ENCODE measurements at places on chromosomes 11 and 22.

DNA sequence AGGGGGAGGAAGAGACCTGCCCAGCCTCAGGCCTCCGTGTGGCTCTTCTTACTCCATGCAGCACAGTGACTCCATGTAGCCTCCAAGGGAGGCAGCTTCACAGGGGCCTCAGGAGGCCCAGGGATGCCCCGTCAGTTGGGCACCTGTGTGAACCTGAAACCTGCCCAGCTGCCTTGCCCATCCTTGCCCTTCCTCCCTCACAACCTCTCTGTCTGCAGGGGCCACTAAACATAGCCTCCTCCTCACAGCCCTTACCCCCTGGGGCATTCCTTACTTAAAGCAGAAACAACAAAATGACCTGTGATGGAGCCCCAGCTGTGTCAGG, 7.1 kb downstream of the LRRC32 start:
- no peak for DNase-seq

DNA sequence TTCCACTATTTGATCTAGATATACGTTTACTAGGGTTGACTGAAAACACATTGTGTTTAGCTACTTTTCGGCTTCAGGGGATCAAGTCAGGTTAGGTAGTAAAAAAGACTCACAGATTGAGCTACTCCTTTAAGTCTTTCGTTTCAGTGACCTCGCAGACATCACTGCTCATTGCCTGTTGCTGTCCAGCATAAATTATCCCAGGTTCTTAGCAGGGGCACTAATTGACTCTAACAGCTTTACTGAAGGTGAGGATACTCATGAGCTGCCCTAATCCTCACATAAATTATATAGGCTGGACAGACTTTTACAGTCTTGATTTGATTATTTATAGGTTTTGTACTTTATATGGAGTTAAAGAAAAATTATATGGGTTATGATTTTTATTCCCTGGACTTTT, 3.7 kb downstream of the CARD18 start:
- no peak for DNase-seq

GRCh38 chr11:70928854-70929598, 323.4 kb downstream of the SHANK2 start:
- DNase-seq: no peak

GRCh38 chr11:133118563-133119268, 413.6 kb downstream of the OPCML start:
- DNase-seq: no peak

GRCh38 chr11:17504330-17505107, 27.9 kb upstream of the ABCC8 start:
- DNase-seq: peak; percentile 36

DNA sequence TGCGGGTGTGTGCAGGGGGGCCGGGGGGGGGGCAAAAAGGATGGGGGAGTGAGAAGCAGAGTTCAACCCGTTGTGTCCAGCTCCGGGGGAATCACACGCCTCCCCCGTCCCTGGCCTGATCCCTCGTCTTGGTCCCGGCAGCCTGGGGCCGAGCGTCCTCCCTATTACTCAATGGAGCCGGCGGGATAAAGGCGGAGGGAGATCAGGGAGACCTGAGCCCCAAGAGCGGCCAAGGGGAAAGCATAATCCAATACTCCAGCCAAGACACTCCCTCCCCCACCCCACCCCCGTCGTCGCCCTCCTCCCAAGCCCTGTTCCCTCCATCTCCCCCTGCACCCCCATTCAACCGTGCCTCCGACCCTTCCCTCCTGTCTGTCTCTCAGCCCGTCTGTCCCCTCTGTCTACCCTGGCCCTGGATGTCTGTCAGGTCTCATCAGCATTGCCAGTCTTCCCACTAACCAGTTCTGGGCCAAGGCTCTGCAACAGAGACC, 2.6 kb downstream of the PHOX2A start:
- DNase-seq: no peak

GRCh38 chr22:50269970-50270665, at the start of gene MAPK11:
Gene MAPK11, minus strand, starts transcription at chr22:50270380. Its CDS starts 88 bp downstream, at chr22:50270292.
- peak; percentile 31 for DNase-seq

DNA sequence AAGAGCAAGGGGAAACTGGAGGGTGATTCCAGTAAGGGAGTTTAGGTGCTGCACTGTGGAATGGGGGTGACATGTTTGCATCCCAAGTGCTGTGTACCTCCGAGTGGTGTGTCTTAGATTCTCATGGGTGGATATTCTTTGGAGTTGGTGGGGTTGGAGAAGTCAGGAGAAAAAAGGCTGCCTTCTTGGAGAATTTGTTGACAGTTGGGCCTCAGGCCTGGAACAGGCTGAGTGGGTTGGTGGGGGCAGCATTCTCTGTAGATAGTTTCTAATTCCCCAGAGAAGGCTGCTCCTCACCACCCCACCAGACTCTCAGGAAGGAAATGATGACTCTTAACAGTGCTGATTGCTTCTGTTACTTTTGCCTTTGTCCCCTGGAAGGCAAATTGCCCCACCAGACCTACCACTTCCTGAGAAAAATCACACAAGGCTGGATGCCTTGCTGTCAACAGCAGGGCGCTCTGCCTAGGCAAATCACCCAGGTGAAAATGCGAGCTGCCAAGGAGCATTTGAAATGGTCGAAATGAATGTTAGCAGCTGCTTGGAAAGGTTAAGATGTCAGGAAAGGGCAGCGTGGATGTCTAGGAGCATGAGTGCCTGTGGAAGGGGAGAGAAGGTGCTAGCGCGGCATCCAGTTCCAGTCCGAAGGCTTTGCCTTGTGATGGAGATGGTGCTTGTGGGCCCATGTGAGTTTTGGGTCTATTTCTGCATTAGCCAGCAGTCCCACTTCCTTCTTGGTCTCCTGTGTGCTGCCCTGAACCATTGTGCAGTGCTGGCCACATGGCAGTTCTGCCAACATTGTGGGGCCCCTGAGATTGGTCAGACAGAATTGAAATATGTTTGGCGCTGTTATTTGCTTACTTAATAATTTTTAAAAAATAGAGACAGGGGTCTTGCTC, 29.7 kb upstream of the SORL1-AS1 start:
- no peak for DNase-seq

DNA sequence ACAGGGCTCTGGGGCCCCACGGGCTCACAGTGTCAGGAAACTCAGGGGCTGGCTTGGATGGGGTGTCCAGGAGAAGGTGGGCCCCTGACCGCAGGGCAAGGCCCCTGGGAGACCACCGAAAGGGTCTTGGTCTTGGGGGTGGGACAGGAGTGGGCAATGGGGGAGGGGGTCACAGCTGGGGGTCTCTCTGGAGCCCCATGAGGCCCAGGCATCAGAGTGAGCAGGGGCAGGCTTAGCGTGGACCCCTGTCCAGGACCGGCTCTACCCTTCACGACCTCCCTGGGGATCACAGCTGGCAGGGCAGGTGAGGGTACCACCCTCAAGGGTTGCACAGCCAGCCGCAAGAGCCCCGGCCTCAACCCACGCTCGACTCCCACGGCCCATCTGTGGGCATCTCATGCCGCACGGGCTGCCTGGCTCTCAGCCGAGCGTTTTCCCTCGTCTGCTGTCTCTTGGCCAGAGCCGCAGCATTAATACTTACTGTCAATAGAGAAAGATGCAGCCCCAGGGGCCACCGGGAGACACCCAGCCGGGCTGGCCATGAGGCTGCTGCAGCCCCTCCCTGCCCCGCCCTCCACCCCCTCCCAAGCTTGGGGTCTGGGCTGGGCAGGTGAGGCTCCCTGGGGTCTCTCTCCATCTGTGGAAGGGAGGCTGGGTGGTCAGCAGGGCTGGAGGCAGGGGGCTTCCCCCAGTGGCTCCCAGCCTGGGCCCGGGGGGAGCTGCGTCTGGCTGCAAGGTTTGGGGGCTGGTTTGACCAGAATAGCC, 662 bp downstream of the MUC5B start:
- DNase-seq: no peak

- no peak for DNase-seq
These were observed 10.2 kb downstream of the NUP160 start for GRCh38 chr11:47837929-47838328.

- peak; percentile 2 for DNase-seq
These were observed 188.9 kb downstream of the ST3GAL4 start for GRCh38 chr11:126544108-126545056.

All from large intestine (tissue), 12 donors.